Subcutaneous preadipocyte (primary cell): ENCODE measurements at places on chromosomes 1 and 21. TPM values are rescaled to one million over a fixed set of nuclear protein-coding genes. Genes with fewer than 3 reads are reported as not detected.

The PRKAA2 gene
- 0.73 and 2.0 TPM in 2 replicates for total RNA-seq

The HMGCS2 gene
- total RNA-seq, result not detected in 2 replicates

The OR2AK2 gene
- total RNA-seq, result not detected in 2 replicates

The LCE6A gene
- total RNA-seq, result not detected in 2 replicates

The AMY1A gene
- total RNA-seq, result not detected in 2 replicates

The OR2T2 gene
- total RNA-seq, result not detected in 2 replicates

The SMCP gene
- total RNA-seq, result 0.37 TPM in 1 of 2 replicates, not detected in the other
